ENCODE measurements at places on chromosomes 4 and X.

GRCh38 chr4:163415668-163416067 is 57.9 kb downstream of the TKTL2 start:
- no peaks in the 10 kb centered on the region for H3K4me1 ChIP-seq
- H3K27me3 ChIP-seq, result no peaks in the 10 kb centered on the region
- no peak overlapping the region for H3K27ac ChIP-seq
- DNase-seq, result no peak
- H3K36me3 ChIP-seq, result no peaks in the 10 kb centered on the region

- no peak overlapping the region for H3K4me3 ChIP-seq
- no peaks in the 10 kb centered on the region for H3K27me3 ChIP-seq
- peak overlapping the region; percentile 6 for H3K27ac ChIP-seq
- no peak for DNase-seq
- peaks cover 82% of the 10 kb centered on the region for H3K4me1 ChIP-seq
These were observed 51.4 kb downstream of the PTTG2 start for GRCh38 chr4:38011511-38012162.

GRCh38 chr4:3832536-3833220 is 66.5 kb downstream of the ADRA2C start:
- peak; percentile 4 for DNase-seq
- H3K4me3 ChIP-seq, result no peak overlapping the region
- peaks cover 6% of the 10 kb centered on the region for H3K4me1 ChIP-seq

- no peak for DNase-seq
- H3K4me1 ChIP-seq, result no peaks in the 10 kb centered on the region
- H3K4me3 ChIP-seq, result no peak overlapping the region
- no peaks in the 10 kb centered on the region for H3K36me3 ChIP-seq
- no peak overlapping the region for H3K27ac ChIP-seq
These were observed 78.2 kb downstream of the IL21 start for GRCh38 chr4:122542411-122543236.

DNA sequence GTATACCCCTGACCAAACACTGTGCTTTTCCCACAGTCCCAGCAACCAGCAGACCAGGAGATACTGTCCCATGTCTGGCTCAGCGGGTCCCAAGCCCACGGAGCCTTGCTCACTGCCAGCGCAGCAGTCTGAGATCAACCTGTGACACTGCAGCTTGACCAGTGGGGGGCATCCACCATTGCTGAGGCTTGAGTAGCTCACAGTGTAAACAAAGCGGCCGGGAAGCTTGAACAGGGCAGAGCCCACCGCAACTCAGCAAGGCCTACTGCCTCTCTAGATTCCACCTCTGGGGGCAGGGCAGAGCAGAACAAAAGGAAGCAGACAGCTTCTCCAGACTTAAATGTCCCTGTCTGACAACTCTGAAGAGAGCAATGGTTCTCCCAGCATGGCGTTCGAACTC is 58.1 kb downstream of the SLC10A6 start:
- no peak overlapping the region for H3K4me3 ChIP-seq
- H3K36me3 ChIP-seq, result peaks cover 4% of the 10 kb centered on the region
- H3K27ac ChIP-seq, result no peak overlapping the region
- no peak for DNase-seq

DNA sequence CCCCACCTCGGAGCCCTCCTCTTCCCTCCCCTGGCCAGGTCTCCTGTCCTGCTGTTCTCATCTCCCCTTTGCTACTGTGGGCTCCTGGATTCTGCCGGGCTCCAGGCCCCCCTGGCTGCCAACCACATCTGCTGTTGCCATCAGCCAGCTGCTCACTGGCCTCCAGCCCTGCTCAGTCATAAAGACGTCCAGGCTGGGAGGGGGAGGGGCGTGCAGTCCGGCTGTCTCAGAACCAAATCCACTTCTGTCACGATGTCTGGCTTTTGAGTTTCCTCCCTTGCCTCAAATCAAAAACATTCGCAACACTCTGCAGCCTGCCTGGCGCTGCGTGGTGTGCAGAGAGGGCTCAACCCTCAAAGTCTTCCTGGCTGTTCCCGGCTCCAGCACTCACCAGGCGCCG is 7.1 kb downstream of the RASL11B start:
- peak overlapping the region; percentile 65 for H3K27ac ChIP-seq
- H3K27me3 ChIP-seq, result no peaks in the 10 kb centered on the region
- peaks cover 80% of the 10 kb centered on the region for H3K4me1 ChIP-seq
- H3K4me3 ChIP-seq, result peak overlapping the region; percentile 7

DNA sequence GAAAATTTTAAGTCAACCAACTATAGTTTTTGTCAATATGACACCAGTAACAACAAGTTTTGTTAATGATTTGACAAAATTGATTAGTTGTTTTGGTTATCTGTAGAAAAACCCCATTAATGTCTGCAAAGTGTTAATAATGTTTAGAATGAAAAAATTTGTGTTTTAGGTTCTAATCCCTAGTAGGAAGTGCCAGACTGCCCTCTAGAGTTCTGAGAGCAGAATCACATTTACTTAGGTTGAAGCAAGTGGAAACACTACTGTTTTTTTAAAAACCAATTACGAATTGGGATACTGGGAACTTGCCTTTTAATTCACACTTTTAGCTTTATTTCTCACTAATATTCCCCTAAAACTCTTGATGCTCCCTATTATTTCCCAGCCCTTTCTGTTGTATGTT is 101.1 kb upstream of the CYLC1 start:
- H3K36me3 ChIP-seq, result no peaks in the 10 kb centered on the region
- no peaks in the 10 kb centered on the region for H3K4me1 ChIP-seq
- H3K4me3 ChIP-seq, result no peak overlapping the region

GRCh38 chrX:37686996-37687395 is 1.4 kb downstream of the XK start:
- H3K4me1 ChIP-seq, result no peaks in the 10 kb centered on the region
- peak overlapping the region; percentile 85 for H3K27ac ChIP-seq
- no peaks in the 10 kb centered on the region for H3K27me3 ChIP-seq
- DNase-seq, result no peak

GRCh38 chr4:156111686-156112085 is 158.0 kb upstream of the CTSO start:
- H3K27ac ChIP-seq, result no peak overlapping the region
- H3K36me3 ChIP-seq, result no peaks in the 10 kb centered on the region
- H3K27me3 ChIP-seq, result no peaks in the 10 kb centered on the region

DNA sequence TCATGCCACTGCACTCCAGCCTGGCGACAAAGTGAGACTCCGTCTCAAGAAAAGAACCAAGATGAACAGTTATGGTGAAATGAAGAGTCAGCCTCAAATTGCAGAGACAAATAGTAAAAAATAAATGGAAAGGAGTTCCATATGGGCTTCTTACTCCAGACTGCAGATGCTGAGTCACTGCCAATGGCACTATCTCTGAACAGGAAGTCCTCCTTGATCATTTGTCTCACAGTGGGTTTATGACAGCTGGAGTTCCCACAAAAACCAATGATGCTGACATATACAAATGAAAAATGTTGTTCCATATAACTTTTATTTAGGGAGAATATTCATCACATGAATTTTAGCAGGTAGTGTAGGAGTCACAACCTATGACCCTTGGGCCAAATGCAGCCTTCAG is 631.6 kb downstream of the PCDH18 start:
- H3K36me3 ChIP-seq, result no peaks in the 10 kb centered on the region
- no peak overlapping the region for H3K27ac ChIP-seq
- H3K4me1 ChIP-seq, result no peaks in the 10 kb centered on the region
- no peak overlapping the region for H3K4me3 ChIP-seq
- no peak for DNase-seq

DNA sequence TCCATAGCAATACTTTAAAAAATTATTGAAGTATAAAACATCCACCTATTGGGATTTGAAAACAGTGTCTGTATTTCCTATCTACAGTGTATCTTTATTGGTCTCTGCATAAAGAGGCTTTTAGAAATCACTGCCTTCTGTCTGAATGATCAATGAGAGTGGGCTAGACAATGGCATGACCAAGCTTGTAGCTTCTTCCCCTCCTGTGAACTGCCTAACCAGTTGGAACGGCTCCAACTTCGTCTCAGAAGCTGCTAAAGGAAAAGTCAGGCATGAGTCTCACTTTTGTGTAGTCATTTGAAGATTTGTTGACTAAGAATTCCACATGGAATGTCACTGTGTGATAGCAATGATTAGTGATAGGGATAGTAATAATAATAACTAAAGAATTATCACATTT is 64.2 kb downstream of the INTS12 start:
- no peak overlapping the region for H3K27ac ChIP-seq
- H3K36me3 ChIP-seq, result no peaks in the 10 kb centered on the region
- H3K27me3 ChIP-seq, result no peaks in the 10 kb centered on the region

DNA sequence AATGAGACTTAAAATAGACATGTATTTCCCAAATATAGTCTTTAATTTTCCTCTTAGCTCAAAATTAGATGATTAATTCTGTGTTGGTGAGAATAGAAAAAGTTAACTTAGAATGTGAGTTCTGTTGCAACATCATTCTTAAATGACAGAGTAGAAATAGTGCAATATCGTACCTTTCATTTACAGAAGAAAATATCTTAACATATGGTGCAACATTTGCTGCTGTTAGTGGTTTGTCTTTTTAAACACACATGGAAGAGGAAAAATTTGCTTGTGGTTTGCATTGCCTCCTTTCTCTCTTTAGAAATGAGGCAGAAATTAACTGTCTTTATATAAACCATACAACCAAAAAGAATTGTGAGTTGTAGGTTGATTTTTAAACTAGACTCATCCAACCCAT is 39.3 kb upstream of the FHDC1 start:
- H3K4me1 ChIP-seq, result peaks cover 9% of the 10 kb centered on the region
- H3K36me3 ChIP-seq, result peaks cover 15% of the 10 kb centered on the region
- H3K4me3 ChIP-seq, result no peak overlapping the region

GRCh38 chrX:106912864-106913263 is 7.3 kb upstream of the CLDN2 start:
- H3K4me3 ChIP-seq, result no peak overlapping the region
- H3K27ac ChIP-seq, result no peak overlapping the region

DNA sequence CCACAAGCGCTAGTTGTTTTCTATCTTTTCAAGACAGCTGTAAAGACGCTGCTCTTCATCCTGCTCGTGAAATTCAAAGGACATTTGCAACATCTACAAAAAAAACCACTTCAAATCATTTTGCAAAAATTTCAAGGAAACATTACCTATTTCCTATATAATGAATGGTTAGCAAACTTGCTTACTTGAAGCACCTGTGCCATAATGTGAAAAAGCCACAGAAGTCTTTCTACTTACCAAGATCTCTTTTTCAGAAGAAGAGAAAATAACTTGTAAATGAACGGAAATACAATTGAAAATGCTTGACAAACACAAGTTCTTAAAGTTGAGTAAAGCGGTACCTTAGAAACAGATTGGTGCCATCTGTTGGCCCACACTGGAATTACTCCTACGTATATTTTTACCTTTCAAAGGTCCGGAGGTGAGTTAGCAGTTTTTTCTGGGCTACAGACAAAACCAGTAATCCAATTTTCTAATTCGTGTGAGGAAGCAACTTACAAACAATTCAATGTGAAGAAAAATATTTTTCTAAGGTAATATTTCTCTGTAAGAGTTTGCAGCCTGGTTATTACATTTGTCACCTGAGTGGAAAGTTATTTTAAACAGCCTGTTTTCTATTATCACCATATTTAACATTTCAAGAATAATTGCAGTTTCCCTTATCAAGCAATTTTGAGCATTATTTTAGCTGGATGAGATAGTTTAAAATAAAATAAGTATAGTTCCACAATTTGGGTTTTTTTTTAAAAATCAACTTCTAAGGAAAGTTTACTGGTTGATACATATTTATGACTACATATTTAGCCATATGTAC is at the start of gene TLR6:
Gene TLR6 (minus strand): TSS at position 294 of the 814 bp plus-strand sequence. CDS start 27,344 bp downstream, outside the sequence.
- DNase-seq, result no peak
- H3K4me3 ChIP-seq, result peak within 1 kb of the TSS; percentile 30
- H3K36me3 ChIP-seq, result no peaks in the 10 kb centered on the region
- peaks cover 7% of the 10 kb centered on the region for H3K4me1 ChIP-seq
- H3K27me3 ChIP-seq, result peaks cover 7% of the 10 kb centered on the region
- H3K27ac ChIP-seq, result peak within 1 kb of the TSS; percentile 66

DNA sequence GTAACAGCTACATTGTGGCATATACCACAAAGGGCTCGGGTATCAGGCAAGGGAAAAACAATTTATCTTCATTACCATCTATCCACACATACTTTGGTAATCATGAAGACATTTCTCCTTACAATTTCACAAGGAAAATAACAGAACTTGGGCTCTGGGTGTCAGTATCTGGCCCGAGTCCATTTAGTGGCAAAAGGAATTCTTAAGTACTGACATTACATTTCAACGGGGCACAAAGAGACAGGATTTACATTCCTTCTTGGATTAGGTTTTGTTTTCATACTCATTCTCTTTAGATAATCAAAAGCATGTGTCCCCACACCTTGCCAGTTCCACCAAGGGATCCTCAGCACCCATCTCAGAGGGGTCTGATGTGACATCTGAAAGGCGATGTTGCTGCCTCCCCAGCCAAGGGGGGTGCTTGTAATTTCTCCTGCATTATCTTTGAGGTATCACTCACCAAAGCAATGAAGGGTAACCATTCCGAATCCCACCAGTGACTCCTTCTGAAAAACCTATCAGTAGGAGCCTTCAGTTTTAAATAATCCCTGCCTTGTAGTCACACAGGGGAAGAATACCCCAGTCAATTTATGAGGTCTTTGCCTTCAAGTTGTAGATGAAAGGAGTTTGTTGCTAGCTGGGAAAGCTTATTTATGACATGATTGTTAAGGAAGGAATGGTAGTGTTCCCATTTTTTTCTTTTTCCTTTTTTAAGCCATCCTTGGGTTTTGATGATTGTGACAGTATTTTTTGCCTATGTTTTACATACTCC is 118.6 kb downstream of the PALLD start:
- no peaks in the 10 kb centered on the region for H3K27me3 ChIP-seq
- no peaks in the 10 kb centered on the region for H3K36me3 ChIP-seq
- peak overlapping the region; percentile 25 for H3K27ac ChIP-seq
- DNase-seq, result no peak
- peaks cover 54% of the 10 kb centered on the region for H3K4me1 ChIP-seq

DNA sequence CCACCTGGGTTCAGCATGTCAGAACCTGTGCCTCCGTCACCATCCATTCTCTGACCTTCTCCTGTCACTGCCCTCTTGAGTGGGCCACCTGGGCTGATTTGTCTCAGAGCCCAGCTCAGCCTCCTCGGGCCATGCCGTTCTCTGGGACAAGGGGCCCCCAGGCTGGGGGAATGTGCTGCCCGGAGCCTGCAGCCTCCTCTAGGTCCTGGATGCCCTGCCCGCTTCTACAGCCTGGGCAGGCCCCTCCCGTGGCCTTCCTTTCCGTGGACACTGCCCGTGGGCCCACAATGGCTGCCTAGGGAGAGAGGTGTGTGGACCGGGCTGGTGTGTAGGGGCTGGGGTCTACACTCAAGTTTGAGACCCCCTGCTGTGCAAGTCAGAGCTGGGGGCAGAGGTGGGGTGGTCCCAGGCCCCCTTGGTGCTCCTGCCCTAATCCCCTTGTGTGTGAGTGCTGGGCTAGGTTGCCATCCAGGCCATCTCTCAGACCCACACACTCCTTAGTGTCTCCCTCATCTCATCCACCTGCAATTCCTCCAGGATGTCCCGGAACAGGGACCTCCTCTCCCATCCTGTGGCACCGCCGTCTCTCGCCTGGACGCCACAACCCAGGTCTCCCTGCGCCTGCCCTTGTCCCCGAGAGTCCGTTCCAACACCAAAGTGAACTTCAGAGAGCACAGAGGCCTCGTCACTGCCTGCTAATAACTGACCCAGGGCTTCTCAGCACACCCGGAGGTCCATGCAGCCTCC is 12.4 kb downstream of the PSAPL1 start:
- DNase-seq, result peak; percentile 8
- H3K27me3 ChIP-seq, result peaks cover 15% of the 10 kb centered on the region
- H3K36me3 ChIP-seq, result no peaks in the 10 kb centered on the region

- peak overlapping the region; percentile 31 for H3K27ac ChIP-seq
- no peak overlapping the region for H3K4me3 ChIP-seq
- no peak for DNase-seq
- H3K4me1 ChIP-seq, result peaks cover 90% of the 10 kb centered on the region
- H3K27me3 ChIP-seq, result no peaks in the 10 kb centered on the region
- no peaks in the 10 kb centered on the region for H3K36me3 ChIP-seq
These were observed 103.0 kb downstream of the SYNPO2 start for GRCh38 chr4:118991686-118992085.

GRCh38 chr4:4860600-4861389 is 1.3 kb downstream of the MSX1 start:
- peaks cover 81% of the 10 kb centered on the region for H3K4me1 ChIP-seq
- peak overlapping the region; percentile 88 for H3K27ac ChIP-seq
- peaks cover 15% of the 10 kb centered on the region for H3K36me3 ChIP-seq
- DNase-seq, result peak; percentile 31
